ENCODE measurements at places on chromosomes 11 and 22.

DNA sequence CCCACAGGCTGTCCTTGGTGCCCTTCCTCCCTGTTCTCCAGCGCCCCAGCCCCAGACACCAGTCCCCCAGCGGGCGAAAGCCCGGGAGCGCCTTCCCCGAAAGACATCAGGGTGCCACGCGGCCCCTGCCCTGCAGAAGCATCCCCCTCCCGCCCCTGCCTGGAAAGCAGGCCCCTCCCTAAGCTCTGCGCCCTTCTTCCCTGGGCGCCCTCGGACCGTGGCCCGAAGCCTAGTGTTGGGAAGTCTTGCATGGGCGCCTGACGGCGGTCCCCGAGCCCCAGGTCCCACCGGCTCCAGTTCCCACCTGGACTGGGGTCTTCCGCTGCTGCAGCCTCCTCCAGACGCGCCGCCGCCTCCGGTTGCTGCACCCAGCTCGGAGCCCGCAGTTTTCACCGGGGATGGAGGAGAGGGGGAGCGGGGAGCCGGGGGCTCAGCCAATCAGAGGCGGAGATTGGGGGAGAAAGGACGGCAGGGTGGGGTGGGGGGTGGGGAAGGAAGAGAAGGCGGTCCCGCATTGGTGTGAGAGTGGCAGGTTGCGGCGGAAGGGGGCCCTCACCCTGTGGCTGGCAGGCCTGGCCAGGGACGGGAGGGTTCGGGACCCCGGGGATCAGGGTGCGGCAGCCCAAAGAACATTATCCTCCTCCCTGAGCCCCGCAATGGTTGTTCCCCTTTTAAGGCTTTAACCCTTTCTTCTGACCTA lies at the start of gene THY1:
THY1 (minus strand) TSS at position 364 of the 700 bp plus-strand sequence. CDS start 2,267 bp downstream, outside the sequence.
- DNase-seq, result no peak

DNA sequence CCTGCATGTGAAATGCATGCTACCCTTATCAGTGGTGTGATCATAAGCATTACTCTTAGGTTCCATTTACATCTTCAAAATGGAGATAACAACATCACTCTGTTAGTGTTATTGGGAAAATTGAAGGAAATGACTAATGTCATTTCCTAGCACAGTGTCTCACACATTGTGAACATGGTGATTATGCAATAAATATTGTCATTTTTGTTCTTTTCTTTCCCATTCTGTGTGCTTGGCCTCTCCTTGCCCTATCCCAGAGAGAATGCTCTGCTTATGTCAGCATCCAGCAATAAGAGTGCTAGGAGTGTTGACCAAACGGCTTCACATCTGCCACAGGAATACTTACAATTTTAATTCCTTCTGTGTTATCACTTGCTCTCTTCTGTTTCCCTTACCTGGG lies 1024.1 kb upstream of the CCDC90B start:
- DNase-seq, result no peak

GRCh38 chr22:44225091-44225689 lies 44.5 kb downstream of the PARVG start:
- DNase-seq, result no peak

DNA sequence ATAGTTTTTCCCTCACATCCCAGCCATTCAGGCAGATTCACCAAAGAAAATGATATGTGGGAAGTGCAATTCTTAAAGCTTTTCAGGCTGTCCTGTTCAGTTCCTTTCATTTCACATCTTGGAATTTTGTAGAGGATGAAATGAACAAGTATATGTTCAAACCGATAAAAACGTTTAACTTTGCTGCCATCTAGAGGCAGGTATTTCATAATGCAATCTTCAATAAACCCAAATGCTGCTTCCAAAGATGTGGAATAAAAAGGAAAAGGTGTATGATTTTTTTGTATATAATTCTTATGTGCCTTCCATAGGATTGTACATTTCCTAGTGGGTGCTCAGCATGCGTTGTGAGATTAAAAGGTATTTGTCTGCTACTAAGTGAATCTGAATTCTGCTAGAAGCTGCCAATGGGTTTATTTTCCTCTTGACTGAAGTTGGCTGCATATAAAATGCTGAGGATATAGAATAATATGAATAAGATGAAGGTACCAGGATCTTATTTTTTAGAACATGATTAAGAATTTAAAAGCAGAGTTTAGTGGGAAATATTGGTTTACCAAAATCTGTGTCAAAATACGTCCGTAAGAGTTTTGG lies 199.3 kb downstream of the PGR start:
- DNase-seq, result no peak

- no peak for DNase-seq
Observed at GRCh38 chr22:22068025-22068424, 85.4 kb upstream of the TOP3B start.

- DNase-seq, result peak; percentile 34
Observed at GRCh38 chr11:128848815-128849455, 18.2 kb downstream of the KCNJ1 start.

GRCh38 chr22:36480941-36481392 lies 473 bp downstream of the TXN2 start:
- DNase-seq, result no peak

DNA sequence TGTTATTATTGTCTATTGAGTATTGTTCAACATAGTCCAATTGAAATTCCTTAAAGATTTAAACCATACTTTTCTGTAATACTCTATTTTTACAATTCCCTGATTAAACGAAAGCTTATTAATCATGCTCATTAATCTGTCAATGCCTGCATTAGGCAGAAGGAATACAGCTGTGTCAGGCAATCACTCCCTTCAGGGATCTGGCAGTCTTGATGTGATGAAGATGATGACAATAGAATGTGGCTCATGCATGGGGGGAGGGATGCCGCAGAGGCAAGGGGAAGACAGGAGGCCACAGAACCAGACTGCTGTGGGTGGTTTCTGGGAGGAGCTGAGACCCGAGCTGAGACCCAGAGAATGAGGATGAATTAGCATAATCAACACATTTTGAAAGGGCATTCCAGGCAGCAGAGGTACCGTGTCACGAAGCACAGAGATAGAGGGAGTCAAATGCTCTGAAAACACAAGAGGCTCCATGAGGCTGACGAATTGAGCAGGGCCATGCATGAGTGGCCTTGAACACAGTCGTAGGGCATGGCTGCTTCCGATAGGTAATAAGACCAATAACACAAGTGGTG lies 1075.5 kb downstream of the OPCML start:
- DNase-seq, result no peak

DNA sequence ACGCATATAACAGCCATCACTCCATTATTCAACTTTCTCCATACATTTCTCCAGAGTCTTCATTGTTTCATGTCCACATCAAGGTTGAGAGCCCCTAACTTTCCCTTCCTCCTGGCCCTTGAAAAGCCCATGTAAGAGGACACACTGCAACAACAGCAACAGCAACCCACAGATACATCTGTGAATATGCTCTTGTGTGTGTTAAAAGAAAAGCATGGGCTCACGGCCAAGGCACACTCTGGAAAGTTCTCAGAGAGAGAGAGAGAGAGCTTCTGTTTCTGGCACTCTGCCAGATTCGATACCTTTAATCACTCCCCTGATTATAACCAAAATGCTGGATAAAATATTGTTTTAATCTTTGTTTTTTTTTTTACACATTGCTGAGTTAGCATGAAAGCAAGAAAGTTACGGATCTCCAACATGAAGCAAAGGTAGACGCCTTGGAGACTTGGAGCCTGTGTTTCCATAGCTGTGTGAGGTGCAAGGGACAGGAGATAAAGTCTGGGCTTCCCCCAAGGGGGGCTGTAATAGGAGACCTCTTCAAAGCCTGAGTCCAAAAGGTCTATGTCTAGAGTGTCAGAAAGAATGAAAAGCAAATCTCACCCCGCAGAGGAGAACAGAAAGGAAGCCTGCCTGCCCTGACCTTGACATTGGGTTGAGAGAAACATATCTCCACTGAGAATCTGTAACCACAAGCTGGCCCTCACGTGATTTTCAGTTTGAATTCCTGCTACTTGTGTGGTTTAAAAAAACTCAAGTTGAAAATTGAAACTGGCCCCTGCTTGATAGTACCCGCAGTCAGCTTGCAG lies 33.7 kb upstream of the MPPED1 start:
- DNase-seq, result no peak

GRCh38 chr11:109769858-109770257 lies 323.3 kb upstream of the ZC3H12C start:
- DNase-seq, result no peak
